RWPE2 (cell line): ENCODE measurements at places on chromosomes 16 and 17.

DNA sequence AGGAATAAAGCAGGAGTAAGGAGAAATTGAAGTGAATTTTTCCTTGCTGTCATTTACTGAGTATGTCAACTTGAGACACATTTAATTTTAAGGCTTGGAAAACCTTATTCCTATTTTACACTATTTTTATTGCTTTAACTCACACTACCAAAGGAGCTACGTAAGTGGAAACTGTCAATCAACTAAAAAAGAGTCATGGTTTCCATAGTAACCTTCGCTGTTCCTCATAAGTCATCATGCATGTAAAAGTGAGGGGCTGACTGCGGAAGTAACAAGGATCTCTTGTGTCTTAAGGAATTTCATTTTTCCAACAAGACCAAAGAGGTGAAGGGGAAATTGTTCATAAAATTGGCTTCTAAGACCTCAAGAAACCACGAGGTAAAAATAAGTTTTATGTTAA, 516.2 kb upstream of the CA10 start:
- no peak overlapping the region for H3K27ac ChIP-seq
- H3K4me1 ChIP-seq, result no peaks in the 10 kb centered on the region
- H3K4me3 ChIP-seq, result no peak overlapping the region
- DNase-seq, result no peak
- H3K27me3 ChIP-seq, result no peaks in the 10 kb centered on the region

- H3K4me1 ChIP-seq, result no peaks in the 10 kb centered on the region
- no peak overlapping the region for H3K4me3 ChIP-seq
- H3K27ac ChIP-seq, result no peak overlapping the region
- no peak for DNase-seq
These were observed 126.4 kb downstream of the KCNJ2 start for GRCh38 chr17:70295731-70296130.

DNA sequence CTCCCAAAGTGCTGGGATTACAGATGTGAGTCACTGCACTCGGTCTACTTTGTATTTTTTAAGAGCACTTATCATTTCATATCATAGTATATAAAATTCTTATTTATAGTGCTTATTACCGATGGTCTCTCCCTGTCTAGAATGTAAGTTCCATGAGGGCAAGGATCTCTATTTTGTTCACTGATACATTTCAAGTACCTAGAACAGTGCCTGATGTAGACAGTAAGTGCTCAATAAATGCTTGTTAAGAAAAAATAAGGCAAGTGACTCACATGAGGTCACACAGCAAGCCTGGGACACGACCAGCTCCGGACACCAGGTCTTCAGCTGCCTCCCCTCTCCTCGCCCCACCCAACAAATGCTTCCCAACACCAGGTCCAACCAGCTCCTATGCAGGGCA, 23.9 kb downstream of the TRPV3 start:
- H3K27ac ChIP-seq, result no peak overlapping the region
- H3K4me1 ChIP-seq, result no peaks in the 10 kb centered on the region
- H3K4me3 ChIP-seq, result no peak overlapping the region
- H3K27me3 ChIP-seq, result no peaks in the 10 kb centered on the region
- no peak for DNase-seq
- H3K36me3 ChIP-seq, result no peaks in the 10 kb centered on the region

- no peaks in the 10 kb centered on the region for H3K36me3 ChIP-seq
- H3K4me3 ChIP-seq, result no peak overlapping the region
- H3K27ac ChIP-seq, result no peak overlapping the region
These were observed 4.5 kb downstream of the ZNF652 start for GRCh38 chr17:49357516-49357915.

- no peaks in the 10 kb centered on the region for H3K4me1 ChIP-seq
- no peaks in the 10 kb centered on the region for H3K36me3 ChIP-seq
- DNase-seq, result no peak
- no peak overlapping the region for H3K4me3 ChIP-seq
These were observed 126.2 kb upstream of the RPL38 start for GRCh38 chr17:74077231-74077630.

DNA sequence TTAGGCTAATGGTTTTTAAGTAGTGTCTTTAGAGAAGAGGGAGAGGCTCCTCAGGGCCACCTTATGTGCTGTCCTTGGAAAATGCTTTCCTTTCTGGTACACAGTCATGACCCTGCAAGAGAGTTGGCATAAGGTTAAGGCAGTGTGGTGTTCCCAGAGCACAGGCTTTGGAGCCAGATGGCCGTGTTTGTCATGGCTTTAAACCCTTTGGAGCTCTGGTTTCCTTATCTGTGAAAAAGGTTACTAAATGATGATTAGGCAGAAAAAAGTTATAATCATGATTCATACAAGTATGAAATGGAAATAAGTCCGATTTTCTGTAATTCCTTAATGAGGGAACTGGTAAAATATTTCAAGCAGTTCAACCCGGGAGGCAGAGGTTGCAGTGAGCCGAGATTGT, 13.2 kb downstream of the UTP4 start:
- H3K4me1 ChIP-seq, result no peaks in the 10 kb centered on the region
- peaks cover 91% of the 10 kb centered on the region for H3K36me3 ChIP-seq
- H3K27ac ChIP-seq, result no peak overlapping the region
- H3K27me3 ChIP-seq, result no peaks in the 10 kb centered on the region
